Smooth muscle cell of trachea (primary cell): ENCODE measurements at places on chromosomes 13 and 19. TPM values are rescaled to one million over a fixed set of nuclear protein-coding genes. Genes with fewer than 3 reads are reported as not detected.

The DLL3 gene
- under 0.01 and 0.33 TPM in 2 replicates for total RNA-seq

The PAN3 gene
- total RNA-seq, result 14.2 and 22.1 TPM in 2 replicates

The GJA3 gene
- total RNA-seq, result 5.1 and 16.7 TPM in 2 replicates

The ZNF610 gene
- 2.9 and 4.3 TPM in 2 replicates for total RNA-seq

The METTL21C gene
- not detected in 2 replicates for total RNA-seq

The LILRA2 gene
- total RNA-seq, result not detected in 2 replicates

The ZNF667 gene
- total RNA-seq, result 3.9 and 7.6 TPM in 2 replicates
